Aorta (tissue), 5 donors: ENCODE measurements at places on chromosomes 13 and 19.
A peak's percentile ranks its signal among the peaks of the same experiment; 100 is the strongest.

- no peak for DNase-seq
These were observed 158.6 kb downstream of the KATNAL1 start for GRCh38 chr13:30148786-30149185.

GRCh38 chr19:6725513-6726231 is 5.2 kb upstream of the C3 start:
- no peak for DNase-seq

DNA sequence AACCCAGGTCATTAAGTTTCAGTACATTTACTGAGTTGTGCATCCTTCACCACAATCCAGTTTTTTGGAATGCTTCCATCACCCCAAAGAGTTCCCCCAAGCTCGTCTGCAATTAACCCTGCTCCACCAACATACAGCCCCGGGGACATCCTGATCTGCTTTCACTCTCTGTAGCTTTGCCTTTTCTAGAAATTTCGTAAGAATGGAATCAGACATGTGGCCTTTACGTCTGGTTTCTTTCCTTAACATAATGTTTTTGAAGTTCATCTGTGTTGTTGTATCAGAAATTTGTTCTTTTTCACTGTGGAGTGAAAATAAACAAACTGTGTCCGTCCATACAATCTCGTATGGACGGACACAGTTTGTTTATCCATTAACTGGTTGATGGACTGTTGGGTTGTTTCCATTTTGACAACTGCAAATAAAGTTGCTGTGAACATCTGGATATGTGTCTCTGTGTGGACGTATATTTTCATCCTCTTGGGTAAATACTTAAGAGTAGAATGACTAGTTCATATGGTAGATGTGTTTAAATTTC is 2.9 kb downstream of the KLHL26 start:
- DNase-seq, result no peak

GRCh38 chr19:4516939-4517300 is 1.4 kb downstream of the PLIN4 start:
- no peak for DNase-seq

DNA sequence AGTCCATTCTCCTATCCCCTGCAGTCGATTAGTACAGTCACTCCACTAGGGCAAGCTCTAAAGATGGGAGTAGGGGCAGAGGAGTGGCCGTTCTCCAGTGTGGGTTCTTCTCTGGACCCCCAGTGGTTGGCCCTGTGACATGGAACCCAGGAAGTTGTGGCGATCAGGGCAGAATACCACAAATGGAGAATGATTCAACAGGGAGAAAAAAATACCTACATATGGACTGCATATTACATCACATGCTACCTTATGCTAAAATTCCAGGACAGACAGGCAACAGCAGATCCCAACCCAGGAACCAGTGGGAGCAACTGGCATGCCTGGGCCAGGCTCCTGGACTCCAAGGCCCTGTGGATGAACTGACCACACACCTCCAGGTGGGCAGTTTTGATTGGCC is 20.4 kb downstream of the POU2F2 start:
- DNase-seq, result no peak

- DNase-seq, result no peak
These were observed 2.2 kb upstream of the CYP4F22 start for GRCh38 chr19:15506074-15506571.

GRCh38 chr19:17944301-17944700 is 11.5 kb downstream of the CCDC124 start:
- no peak for DNase-seq

DNA sequence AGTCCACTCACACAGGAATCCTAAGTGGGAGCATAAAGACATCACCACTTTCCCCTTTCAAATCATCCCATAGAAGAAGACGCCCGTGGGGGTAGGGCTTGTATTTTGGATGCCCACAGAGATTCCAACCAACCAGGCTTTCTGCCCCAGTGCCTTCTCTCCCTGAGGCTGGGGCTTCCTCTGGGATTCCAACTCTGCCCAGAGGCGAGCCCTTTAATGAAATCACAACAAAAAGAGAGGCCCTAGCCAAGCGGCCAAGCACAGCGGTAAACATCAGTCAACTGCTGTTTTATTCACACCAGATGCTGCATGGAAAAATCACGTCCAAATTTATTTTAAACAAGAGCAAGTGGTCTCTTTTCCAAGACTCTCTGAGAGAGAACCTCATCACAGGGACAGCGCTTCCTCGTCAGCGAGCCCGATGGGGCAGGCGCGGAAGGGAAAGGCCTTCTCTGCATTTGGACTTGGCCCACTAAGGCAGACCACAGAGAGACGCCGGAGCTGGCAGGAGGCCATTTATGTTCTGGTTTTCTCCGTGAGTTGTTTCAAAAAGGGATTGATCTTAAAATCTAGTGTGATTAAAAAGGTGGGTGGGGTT is 31.5 kb downstream of the ADPRHL1 start:
- DNase-seq, result peak; percentile 64

GRCh38 chr13:42970824-42971690 is 21.0 kb downstream of the EPSTI1 start:
- no peak for DNase-seq

DNA sequence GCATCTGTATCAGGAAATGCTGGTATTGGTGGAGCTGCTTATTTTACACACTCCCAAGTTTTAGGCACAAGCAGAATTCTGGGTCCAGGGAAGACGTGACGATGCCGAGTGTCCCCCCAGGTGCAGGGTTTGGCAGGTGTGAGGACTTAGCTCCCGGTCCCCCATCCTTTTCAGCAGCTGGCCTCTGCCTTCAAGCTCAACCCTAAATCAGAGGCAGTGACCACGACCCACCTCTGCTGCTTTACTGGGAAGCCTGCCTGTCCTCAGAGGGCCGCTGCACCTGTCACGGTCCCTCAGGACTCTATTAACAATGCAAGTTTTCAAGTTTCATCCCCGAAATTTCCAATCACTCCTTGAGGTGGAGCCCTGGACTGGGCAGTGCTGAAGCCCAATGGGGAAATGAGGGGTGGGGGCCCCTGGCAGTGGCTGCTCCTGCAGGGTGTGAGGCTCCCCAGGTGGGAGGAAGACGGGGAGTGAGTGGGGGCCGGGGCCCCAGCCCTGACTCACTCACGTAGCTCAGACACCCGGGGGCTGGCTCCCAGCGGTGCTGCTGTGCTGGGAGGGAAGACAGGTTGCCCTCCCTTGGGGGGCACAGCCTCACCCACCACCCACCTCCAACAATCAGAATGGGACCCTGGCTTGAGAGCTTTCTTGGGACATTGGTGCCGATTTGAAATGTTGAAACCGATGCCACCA is 92.6 kb upstream of the MCF2L start:
- no peak for DNase-seq

DNA sequence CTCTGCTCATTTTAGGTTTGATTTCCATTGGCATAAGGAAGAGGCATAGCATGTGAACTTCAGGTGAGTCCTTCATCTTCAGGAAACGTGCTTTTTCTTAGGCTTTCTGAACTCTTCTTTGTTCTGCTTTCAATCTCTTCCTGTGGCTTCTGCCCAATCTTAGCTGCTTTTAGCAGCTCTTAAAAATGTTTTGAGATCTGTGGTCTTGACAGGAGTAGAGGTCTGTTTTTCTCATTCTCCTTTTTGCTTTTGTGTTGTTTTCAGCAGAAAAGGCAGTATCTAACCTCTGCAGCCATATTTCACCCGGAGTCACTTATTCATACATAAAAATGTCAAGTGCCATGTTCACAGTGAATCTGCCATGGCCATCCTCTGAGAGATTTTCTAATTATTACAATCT is 120.3 kb downstream of the LIG4 start:
- no peak for DNase-seq

GRCh38 chr19:47309608-47310007 is at the start of gene C5AR1:
TSS of gene C5AR1 (plus strand) at chr19:47309861. CDS start at chr19:47309896, 35 bp downstream.
- DNase-seq, result no peak

DNA sequence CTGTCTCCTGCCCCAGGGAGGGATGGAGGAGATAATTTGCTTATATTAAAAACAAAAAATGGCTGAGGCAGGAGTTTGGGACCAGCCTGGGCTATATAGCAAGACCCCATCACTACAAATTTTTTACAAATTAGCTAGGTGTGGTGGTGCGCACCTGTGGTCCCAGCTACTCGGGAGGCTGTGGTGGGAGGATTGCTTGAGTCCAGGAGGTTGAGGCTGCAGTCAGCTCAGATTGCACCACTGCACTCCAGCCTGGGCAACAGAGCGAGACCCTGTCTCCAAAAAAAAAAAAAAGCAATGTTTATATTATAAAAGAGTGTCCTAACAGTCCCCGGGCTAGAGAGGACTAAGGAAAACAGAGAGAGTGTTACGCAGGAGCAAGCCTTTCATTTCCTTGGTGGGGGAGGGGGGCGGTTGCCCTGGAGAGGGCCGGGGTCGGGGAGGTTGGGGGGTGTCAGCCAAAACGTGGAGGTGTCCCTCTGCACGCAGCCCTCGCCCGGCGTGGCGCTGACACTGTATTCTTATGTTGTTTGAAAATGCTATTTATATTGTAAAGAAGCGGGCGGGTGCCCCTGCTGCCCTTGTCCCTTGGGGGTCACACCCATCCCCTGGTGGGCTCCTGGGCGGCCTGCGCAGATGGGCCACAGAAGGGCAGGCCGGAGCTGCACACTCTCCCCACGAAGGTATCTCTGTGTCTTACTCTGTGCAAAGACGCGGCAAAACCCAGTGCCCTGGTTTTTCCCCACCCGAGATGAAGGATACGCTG is 184.0 kb downstream of the KDM4B start:
- no peak for DNase-seq

DNA sequence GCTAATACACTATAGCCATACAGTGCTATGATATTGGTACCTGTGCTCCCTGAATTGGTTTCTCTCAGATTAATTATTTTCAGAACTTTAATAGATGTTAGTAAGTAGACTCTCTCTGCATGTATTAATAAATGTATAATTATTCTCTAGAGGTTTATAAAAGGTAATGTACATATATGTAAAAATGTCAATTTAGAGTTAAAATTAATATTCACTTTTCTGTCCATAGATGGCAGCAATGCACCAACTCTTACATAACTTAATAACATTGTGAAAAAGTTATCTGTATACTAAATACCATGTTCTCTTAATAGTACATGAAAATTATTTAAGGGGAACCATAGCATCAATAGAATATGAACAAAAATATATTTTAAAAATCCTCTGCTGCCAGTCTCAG is 515.0 kb upstream of the KLHL1 start:
- no peak for DNase-seq

DNA sequence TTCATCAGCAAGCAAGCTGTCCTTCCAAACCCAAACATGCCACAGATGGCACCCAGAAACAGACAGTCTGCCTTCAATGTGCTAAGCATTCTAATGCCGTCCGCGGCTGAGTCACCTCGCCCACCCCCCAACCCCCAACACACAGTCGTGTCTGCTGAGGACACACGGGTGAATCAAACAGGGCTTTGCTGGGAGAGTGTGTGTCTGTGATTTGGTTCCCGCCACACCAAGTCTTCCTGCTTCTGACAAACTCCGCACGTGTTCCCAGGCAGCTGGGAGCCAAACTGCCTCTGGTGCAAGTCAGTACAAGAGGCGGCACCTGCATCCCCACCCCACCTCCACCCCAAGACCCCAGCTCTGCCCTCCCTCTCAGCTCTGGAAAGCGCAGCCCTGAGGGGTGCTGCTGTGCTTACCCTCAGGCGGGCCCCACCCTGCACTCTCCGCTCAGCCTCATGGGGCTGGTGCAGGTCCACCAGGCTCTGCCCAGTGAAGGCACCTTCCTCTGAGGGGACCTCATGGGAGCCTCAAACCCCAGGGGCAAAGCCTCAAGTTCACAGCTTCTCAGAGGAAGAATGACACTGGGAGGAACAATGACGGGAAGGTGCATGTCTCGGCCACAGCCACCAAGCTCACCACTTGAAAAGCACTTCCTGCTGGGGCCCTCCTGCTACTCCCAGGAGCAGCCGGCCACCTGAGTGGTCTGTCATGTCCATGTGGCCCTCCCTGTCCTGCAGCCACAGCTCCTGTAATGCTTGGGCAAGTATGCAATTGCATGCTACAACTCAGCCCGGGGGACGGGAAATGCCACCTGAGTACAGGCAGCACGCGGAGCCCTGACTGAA is 15.0 kb upstream of the SLC35E1 start:
- peak; percentile 78 for DNase-seq

DNA sequence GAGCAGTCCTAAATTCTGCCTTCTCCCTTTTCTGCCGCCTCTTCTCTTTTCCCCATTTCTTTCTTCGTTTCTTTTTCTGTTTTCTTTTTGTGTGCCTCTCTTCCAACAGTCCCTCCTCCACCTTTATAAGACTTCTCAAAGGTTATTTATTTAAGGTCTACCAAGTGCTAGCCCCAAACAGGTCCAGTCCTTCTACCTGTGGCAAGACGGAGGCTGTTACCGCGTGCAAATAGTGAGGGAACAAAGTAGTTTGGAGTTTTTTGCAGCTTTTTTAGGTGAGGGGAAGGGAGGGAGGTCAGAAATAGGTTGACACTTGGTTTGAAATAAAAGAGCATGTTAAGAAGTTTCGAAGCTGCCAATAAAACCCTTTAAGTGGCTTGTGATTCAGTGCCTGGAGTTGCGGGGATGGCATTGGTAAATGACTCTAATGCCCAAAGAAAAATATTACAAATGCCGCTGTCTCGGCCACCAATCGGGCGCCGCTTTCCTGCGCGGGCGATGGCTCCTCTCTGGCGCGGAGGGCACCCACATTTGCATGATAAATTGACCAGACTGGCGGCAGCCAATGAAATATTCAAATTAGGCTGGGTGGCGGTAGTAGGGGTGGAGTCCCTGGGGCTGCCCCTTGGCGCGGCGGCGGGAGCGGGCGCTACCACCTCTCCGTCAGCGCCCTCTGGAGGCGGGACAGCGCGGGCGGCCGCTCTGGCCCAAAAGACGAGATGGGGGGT is 7.5 kb upstream of the TSHZ3 start:
- DNase-seq, result peak; percentile 82

DNA sequence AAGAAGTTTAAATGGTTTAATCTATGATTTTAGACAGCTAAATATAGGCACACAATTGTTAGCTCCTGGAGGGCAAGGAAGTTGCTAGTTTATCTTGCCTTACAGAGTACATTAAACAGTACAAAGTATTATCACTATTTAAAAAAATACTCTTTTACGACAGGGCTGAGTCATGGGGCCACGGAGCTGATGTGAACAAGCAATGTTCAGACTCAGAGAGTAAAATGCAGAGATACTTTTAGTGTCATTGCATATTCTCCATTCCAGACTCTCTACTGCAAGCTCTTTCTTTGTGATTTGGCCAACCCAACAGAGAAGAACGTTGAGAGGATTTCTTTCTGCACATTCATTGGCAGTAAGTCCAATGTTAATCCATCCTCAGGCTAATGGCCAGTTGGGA is 352.4 kb downstream of the SPRY2 start:
- DNase-seq, result no peak

GRCh38 chr19:54883228-54883627 is 9.2 kb downstream of the FCAR start:
- DNase-seq, result no peak

GRCh38 chr13:95874286-95874685 is 178.9 kb downstream of the UGGT2 start:
- no peak for DNase-seq

DNA sequence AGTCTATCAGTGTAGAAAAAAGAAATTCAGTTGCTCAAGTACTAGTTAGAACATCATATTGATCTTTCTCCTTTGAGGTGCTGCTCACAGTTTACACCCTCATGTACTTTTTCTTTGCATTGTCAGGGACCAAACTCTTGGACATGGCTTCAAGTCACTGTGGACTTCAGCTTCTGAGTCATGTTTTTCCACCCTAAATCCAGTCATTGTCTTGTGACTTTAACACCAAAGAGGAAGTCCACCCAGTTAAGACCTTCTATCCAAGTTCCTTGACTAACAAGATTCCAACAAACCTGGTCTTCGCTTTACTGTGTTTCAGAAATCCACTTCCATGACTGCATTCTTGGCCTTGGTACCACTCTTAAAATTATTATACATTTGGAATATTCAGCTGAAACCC is 206.7 kb upstream of the ARGLU1 start:
- no peak for DNase-seq

GRCh38 chr13:26785838-26786630 is 25.4 kb upstream of the GPR12 start:
- peak; percentile 67 for DNase-seq

- no peak for DNase-seq
These were observed 62.7 kb downstream of the SLITRK1 start for GRCh38 chr13:83819611-83820010.
